ENCODE measurements at places on chromosomes 7 and 10. TPM values are rescaled to one million over a fixed set of nuclear protein-coding genes. Genes with fewer than 3 reads are reported as not detected.

The MKX gene
- polyA plus RNA-seq: not detected

GRCh38 chr7:64320547-64321513, 7.1 kb downstream of the ZNF736 start:
- DNase-seq: no peak
- no peaks in the 10 kb centered on the region for H3K4me1 ChIP-seq
- peaks cover 39% of the 10 kb centered on the region for H3K36me3 ChIP-seq
- H3K4me3 ChIP-seq: no peak overlapping the region
- H3K27me3 ChIP-seq: no peaks in the 10 kb centered on the region
- no peak overlapping the region for H3K27ac ChIP-seq

The MINDY4 gene
- 1.8 TPM for polyA plus RNA-seq

The FAM221A gene
- 9.7 TPM for polyA plus RNA-seq

- H3K36me3 ChIP-seq: no peaks in the 10 kb centered on the region
- H3K4me3 ChIP-seq: no peak overlapping the region
- no peaks in the 10 kb centered on the region for H3K27me3 ChIP-seq
- no peaks in the 10 kb centered on the region for H3K4me1 ChIP-seq
- H3K27ac ChIP-seq: no peak overlapping the region
Observed at GRCh38 chr7:145928937-145929336, 187.7 kb upstream of the CNTNAP2 start.

The CUZD1 gene
- 0.89 TPM for polyA plus RNA-seq

DNA sequence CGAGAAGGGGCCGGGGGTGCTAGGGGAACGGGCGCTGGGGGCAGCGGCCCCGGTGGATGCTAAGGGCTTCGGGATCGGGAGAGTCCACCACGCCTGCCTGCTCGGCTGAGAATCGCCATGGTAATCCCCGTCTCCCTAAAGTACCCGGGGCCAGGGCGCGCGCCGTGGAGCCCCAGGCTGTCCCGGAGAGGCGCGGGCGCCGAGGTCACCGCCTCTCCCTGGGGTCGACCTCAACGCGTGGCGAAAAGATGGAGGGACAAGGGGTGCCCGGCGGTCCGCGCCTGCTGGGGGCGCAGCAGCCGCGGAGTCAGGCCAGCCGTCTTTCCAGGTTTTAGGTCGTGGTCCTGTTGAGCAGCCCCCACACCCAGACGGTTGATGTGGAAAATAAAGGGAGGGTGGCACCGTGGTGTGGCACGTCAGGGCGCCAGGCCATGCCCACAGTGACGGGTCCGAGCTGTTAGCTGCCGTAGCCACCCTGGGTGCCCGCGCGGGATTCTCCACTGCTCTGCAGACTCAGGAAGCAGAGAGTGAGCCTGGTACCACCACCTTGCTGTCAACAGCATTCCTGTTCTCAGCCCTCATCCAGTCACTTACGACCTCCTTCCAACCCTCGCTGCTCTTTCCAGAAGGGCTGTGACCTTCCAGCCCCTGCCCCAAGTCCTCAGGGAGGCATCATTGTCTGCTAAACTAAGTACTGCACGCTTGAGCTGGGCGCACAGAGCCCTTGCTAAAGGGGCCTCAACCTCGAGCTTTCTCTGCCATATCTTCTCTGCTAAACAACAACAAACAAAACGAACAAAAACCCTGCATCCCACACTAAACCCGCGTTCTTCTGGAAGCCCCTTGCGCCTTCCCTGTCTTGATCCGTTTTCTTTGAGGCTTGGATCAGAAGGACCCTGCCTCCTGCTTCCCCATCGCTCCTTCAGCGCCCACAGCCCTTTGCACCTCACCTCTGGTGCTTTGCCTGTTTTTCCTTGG, 666 bp downstream of the SMKR1 start:
- peak; percentile 90 for DNase-seq
- H3K36me3 ChIP-seq: no peaks in the 10 kb centered on the region
- no peaks in the 10 kb centered on the region for H3K4me1 ChIP-seq
- no peaks in the 10 kb centered on the region for H3K27me3 ChIP-seq
- H3K27ac ChIP-seq: no peak overlapping the region

GRCh38 chr10:31383810-31384588, 65.0 kb downstream of the ZEB1 start:
- no peak overlapping the region for H3K4me3 ChIP-seq
- DNase-seq: no peak
- H3K36me3 ChIP-seq: peaks cover 8% of the 10 kb centered on the region
- no peak overlapping the region for H3K27ac ChIP-seq

DNA sequence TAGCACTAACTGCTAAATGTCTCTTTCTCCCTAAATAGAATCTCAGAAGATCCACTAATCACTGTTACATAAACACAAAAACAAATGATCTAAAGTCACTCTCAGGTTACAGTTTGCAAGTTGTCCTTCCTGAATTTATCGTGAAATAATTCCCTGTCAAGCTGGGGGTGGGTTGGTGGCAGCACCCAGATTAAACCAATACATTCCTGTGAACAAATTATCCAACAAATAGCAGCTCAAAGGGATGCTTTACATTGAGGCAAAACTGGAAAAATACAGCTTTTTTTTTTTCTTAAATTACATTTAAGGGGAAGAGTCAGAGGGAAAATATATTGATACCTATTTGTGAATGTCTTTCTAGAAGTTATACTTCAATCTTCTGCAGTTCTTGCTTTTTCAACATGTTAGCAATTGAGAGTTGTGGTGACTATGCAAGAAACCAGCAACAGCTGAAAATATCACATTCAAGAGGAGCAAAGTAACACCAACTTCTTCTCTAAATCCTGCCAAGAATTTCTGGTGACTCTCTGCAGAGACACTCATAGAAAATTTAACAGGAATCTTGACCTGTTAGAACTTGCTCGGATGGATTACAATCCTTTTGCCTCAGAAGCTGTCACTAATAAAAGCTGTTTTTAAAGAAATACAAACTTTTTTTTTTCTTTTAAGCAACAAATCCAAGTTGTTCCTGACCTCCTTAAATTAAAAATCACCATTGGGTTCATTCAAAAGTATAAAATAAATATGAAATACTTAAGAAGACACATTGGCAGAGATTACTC, 18.9 kb downstream of the LMOD2 start:
- H3K4me3 ChIP-seq: no peak overlapping the region
- peaks cover 27% of the 10 kb centered on the region for H3K36me3 ChIP-seq
- no peaks in the 10 kb centered on the region for H3K27me3 ChIP-seq

GRCh38 chr10:119165171-119166117, at the start of gene SFXN4:
SFXN4 (minus strand) TSS chr10:119165714; CDS start chr10:119165647, 67 bp downstream.
- peak within 1 kb of the TSS; percentile 75 for H3K4me3 ChIP-seq
- no peaks in the 10 kb centered on the region for H3K27me3 ChIP-seq
- peak within 1 kb of the TSS; percentile 79 for H3K27ac ChIP-seq
- peak; percentile 92 for DNase-seq
- peaks cover 31% of the 10 kb centered on the region for H3K36me3 ChIP-seq
- peaks cover 13% of the 10 kb centered on the region for H3K4me1 ChIP-seq

The LRIT1 gene
- not detected for polyA plus RNA-seq

The CWF19L1 gene
- polyA plus RNA-seq: 7.1 TPM

GRCh38 chr7:14691597-14692203, 210.9 kb downstream of the DGKB start:
- no peaks in the 10 kb centered on the region for H3K4me1 ChIP-seq
- H3K36me3 ChIP-seq: peaks cover 6% of the 10 kb centered on the region
- DNase-seq: peak; percentile 59

The ITPRIP gene
- polyA plus RNA-seq: 22.1 TPM

- no peaks in the 10 kb centered on the region for H3K36me3 ChIP-seq
- no peak overlapping the region for H3K4me3 ChIP-seq
- peaks cover 2% of the 10 kb centered on the region for H3K4me1 ChIP-seq
- no peak for DNase-seq
- no peaks in the 10 kb centered on the region for H3K27me3 ChIP-seq
Observed at GRCh38 chr10:32411797-32412498, 34.0 kb upstream of the CCDC7 start.

The GALNT17 gene
- not detected for polyA plus RNA-seq

GRCh38 chr10:110398419-110399105, 93.8 kb upstream of the SMNDC1 start:
- H3K27ac ChIP-seq: peak overlapping the region; percentile 58
- H3K27me3 ChIP-seq: no peaks in the 10 kb centered on the region
- peaks cover 39% of the 10 kb centered on the region for H3K4me1 ChIP-seq
- peak overlapping the region; percentile 24 for H3K4me3 ChIP-seq
- no peaks in the 10 kb centered on the region for H3K36me3 ChIP-seq
- no peak for DNase-seq
